ENCODE measurements at places on chromosomes 1 and 21. TPM values are rescaled to one million over a fixed set of nuclear protein-coding genes. Genes with fewer than 3 reads are reported as not detected.

The UTS2 gene
- 0.63 TPM for total RNA-seq

The DIO1 gene
- total RNA-seq, result 1.2 TPM

The LRRC7 gene
- total RNA-seq, result 0.51 TPM

The CHIA gene
- not detected for total RNA-seq

The S100A9 gene
- total RNA-seq, result not detected

The CA6 gene
- total RNA-seq, result not detected

The MEX3A gene
- 17.9 TPM for total RNA-seq

The GPATCH2 gene
- 35.7 TPM for total RNA-seq

The PRPF38B gene
- total RNA-seq, result 26.5 TPM

The WNT3A gene
- total RNA-seq, result 0.41 TPM

The TMEM59 gene
- 159 TPM for total RNA-seq

The ATP6V1G3 gene
- not detected for total RNA-seq

The LCE2A gene
- total RNA-seq, result not detected

The BSND gene
- total RNA-seq, result 0.25 TPM

The OR2L2 gene
- 0.45 TPM for total RNA-seq

The AMPD1 gene
- total RNA-seq, result not detected

The CACNA1S gene
- under 0.01 TPM for total RNA-seq

The ENO1 gene
- total RNA-seq, result 968 TPM

The HPDL gene
- 5.9 TPM for total RNA-seq

The TMEM269 gene
- 2.1 TPM for total RNA-seq

The CATSPERE gene
- total RNA-seq, result 0.45 TPM

The TSPAN2 gene
- total RNA-seq, result 9.7 TPM

The WNT2B gene
- 3.6 TPM for total RNA-seq
